ENCODE measurements at places on chromosomes 4 and X.

DNA sequence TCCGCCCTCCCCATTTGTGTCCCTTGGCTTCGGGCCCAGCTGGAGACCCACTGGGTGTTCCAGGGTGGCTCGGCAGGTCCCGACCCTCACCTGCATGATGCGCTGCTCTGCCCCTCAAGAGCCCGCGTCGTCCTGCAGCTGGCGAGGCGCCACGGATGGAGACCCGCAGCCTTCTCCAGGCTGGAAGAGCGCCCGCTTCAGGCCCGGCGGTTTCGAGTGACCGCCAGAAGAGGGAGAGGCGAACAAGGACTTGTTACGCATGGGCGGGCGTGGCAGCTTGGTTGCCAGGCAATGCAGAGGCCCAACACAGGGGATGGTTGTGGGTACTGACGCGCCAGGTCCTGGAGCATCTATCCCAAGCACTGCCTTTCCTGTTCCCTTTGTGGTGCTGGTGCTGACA lies at the start of gene PDCL2:
Gene PDCL2, minus strand, starts transcription at position 232 of the 400 bp plus-strand sequence. Its CDS starts 136 bp downstream, at position 96.
- DNase-seq, result no peak

- no peak for DNase-seq
These were observed 655.6 kb upstream of the GALNTL6 start for GRCh38 chr4:171157462-171158082.

- DNase-seq, result peak; percentile 74
These were observed 436.2 kb downstream of the KCNIP4 start for GRCh38 chr4:21512353-21512752.

DNA sequence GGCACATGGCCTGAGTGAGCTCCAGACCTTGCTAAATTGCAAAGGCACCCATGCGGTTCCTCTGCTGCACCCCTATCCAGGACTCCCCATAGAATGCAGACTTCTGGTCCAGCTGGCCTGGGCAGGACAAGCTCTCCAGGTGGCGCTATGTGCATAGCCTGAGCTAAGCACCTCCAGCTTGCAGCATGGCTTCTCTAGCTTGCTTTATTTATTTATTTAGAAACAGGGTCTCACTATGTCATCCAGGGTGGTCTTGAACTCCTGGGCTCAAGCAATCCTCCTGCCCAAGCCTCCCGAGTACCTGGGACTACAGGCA lies 5.5 kb upstream of the WFS1 start:
- DNase-seq, result peak; percentile 67

DNA sequence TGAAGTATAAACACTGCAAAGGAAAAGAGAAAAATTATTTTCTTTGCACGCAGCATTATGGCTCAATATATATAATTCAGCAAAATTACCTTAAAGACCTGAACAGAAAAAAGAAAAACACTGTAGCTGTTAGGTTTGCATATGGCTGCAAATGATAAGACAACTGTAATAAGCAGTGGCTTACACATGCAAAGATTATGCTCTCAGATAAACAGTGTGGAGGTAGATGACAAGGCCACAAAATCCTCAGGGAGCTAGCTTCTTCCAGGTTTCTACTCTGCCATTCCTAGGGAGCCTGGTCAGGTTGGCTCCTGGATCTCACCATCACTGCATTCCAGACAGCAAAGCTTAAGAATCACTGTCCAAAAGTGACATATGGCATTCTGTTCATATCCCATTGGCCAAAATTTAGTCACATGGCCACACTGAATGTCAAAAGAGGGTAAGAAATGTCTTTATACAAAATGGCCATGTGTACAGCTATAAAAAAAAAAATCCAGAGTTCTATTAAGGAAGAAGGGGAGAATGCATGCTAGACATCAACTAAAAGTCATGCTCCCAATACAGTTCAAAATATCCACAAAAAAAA lies 195.2 kb upstream of the SLC7A11 start:
- DNase-seq, result peak; percentile 11

- DNase-seq, result no peak
These were observed 1858.6 kb upstream of the ADGRL3 start for GRCh38 chr4:59341506-59341905.

GRCh38 chrX:95063554-95063953 lies 1389.5 kb downstream of the FAM133A start:
- no peak for DNase-seq

DNA sequence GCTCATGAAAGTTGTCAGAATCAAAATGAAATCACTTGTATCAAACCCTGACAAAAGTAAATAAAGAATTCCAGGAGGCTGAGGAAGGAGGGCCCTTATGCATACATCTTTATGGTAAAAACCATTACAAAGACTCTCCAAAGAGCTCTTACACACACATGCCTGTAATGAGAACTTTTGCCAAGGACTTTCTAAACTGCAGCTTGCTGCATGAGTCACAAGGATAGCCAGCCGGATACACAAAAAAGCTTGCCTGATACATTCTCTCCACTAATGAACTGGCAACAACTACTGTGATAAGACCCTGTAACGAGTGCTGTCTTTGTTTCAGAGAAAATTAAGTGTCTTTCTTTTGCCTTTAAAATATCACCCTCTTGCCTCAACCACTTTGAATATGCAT lies 618.1 kb downstream of the PPP4R3C start:
- no peak for DNase-seq

- DNase-seq, result no peak
These were observed 81.7 kb downstream of the ALPK1 start for GRCh38 chr4:112378858-112379257.

DNA sequence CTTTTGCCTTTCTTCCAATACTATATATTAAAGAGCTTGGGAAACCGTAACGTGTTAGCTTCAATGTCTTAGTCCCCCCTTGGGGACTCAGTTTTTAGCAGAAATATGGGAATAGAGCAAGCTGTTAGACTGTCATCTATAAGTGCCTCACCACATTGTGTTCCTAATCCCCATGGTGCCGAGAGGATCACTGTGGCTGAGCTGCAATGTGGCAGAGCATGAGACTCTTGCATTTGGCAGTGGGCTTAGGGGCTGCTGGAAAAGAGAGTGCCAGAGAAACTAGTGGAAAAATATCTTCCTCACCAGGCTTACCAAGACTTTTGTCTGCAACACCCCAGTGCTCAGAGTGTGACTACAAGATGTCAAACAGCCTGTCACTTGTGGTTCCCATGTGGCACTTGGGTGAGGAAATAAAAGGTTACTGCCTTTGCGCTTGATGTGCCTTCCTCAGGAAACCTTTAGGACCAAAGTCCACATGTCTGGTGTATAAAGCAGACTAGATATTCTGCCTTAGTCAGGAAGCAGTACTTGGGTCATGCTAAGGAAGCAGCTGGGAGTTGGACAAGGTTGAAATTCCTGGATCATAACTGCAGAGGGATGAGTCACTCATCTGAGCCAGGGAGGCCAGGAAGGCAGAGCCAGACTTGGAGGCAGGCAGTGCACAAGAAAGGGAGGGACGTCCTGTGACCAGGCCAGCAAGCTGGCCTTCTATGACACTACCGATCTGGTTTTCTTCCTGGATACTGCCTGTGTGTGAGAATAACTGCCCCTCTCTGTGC lies 9.7 kb upstream of the MAGEA4 start:
- DNase-seq, result no peak

GRCh38 chrX:44459501-44459900 lies 83.2 kb downstream of the FUNDC1 start:
- no peak for DNase-seq

GRCh38 chrX:134580907-134581306 lies 77.4 kb downstream of the PLAC1 start:
- DNase-seq, result no peak

DNA sequence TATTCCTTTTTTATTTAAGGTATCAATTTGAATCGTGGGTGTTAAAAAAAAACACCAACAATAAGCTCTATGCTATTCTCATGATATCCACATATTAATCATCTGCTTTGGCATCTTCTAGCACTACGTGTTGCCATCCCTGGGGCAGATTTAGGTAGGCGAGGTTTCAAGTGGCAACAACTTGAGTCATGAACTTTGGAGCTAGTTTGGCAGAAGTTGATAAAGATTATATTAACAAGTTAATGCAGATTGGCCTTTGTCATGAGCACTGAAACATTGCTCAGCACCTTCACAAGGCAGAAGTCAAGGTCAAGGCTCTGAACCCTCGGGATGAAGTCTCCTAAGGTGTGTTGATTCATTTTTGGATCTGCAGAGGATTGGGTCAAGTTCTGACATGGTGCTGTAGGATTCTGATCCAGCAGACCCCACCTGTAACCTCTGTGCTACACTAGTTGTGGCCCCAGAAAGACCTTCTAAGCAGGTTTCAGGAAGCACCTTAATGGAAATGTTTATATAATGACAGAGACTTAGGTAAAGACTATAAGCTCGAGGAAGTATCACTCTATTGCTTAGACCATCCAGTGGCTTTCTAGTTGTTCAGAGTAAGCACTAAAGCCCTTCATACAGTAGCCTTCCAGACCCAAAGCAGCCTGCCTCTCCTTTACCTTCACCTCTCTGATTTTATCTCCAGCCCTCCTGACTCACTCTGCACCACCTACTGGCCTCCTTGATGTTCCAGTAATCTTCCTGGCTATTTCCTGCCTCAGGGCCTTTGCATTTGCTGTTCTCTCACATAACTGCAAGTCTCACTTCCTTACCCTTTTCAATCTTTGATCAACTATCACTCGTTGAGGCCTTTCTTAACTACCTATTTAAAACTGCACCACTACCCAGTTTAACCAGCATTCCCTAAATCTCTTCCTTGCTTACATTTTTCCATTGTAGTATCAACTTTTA lies 117.0 kb upstream of the SLC4A4 start:
- DNase-seq, result no peak

- DNase-seq, result no peak
These were observed 338 bp upstream of the KLHL2 start for GRCh38 chr4:165207016-165207430.

DNA sequence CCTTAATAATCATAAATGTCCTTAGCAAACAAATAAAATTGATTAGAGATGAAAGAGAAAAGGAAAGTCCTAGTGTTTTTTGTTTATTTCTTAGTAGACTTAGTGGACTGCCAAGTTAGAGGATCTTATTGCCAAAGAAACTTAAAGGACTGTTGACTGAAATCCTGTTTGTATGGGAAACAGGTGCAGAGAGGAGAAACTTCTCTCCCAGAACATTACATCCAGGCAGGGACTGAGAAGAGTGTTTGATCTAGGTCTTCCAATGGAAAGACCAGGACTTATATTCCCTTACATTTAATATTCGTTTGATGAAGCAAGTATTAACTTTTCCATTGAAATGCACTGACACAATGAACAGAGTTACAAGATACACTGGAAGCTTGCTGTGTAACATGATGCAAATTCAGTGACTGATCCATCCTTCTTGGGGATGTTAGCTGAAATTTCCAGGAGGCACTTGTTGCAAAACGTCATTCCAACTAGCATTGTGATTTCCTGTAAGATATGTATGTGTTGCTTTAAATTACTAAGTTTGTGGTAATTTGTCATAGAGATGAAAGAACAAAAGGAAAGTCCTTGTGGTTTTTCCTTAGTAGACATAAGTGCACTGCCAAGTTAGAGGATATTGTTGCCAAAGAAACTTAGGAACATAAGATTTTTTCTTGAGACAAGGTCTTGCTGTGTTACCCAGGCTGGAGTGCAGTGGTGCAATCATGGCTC lies 505.6 kb downstream of the STIM2 start:
- DNase-seq, result no peak

GRCh38 chr4:38800961-38801450 lies 3.6 kb downstream of the TLR1 start:
- DNase-seq, result no peak

DNA sequence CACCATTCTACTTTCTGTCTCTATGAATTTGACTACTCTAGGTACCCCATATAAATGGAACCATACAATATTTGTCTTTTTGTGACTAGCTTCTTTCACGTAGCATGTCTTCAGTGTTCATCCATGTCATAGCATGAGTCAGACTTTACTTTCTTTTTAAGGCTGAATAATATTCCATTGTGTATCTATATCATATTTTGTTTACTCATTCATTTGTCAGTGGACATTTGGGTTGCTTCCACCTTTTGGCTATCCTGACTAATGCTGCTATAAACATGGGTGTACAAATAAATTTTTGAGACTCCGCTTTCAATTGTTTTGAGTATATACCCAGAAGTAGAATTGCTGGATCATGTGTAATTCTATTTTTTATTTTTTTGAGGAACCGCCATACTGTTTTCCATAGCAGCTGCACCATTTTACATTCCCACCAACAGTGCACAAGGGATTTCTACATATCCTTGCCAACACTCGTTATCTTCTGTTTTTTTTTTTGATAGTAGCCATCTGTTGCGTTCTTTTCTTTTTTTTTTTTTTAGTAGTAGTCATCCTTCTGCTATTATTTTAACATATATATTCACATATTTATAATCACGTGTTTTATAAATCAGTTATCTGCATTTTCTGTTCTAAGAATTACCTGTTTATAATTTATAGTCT lies 158.0 kb upstream of the MED14 start:
- no peak for DNase-seq

DNA sequence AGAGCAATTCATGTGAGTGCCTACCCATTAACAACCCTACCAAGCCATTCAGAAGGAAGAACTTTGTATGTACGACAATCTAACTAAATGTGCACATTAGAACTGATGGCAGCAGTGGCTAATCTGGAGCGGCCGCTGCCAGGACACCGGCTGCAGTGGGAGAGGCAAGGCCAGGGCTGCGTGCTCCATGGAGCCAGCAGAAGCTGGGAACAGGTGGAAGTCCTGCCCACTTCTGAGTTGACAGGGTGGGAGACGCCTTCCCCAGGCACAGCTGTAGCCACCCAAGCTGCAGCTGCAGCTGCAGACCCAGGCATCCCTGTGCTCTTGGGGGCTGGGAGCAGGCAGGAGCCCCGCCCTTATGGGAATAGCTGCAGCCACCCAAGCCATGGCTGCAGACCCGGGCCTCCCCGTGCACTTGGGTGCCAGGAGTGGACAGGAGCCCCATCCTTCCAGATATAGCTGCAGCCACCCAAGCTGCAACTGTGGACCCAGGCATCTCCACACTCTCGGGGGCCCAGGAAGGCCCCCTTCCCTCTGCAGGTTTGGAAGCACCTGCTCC lies 79.1 kb upstream of the DDX60 start:
- no peak for DNase-seq

DNA sequence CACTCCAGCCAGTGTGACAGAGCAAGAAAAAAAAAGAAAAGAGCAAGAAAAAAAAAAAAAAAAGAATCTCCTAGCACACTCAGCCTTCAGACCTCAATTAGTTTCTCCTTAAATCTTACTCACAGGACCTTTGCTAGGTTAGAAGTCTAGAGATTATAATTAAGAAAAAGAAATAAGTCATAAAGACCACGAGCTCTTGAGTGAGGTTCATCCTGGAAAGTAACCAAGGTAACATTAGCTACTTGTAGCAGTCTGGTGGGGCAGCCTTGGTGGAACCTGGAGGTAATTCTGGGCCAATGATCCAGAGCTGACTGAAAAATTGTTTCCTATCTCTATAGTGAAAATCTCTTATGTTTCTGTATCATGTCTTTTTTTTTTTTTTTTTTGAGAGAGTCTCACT lies 21.2 kb upstream of the DDX3X start:
- DNase-seq, result no peak

DNA sequence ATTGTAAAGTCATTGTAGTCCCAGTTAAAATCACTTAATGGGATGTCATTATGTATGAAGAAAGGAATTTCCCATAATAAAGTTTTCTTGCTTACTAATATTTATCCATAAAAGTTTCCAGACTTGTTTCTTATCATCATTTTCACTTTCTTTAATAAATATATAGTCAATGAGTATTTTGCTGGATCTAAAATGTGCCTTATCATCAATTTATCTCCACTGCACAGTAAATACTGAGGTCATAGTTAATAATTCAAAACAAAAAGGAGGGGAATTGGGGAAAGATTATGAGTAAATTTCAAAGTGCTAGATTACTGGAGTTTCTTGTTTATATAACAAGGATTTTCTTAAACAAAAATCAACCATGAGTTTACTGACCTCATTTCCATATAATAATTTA lies 279.5 kb upstream of the DKK2 start:
- no peak for DNase-seq

GRCh38 chr4:3868211-3869173 lies 102.3 kb downstream of the ADRA2C start:
- peak; percentile 70 for DNase-seq

Measured in hematopoietic multipotent progenitor cell treated with erythropoietin and hydrocortisone succinate and interleukin-3 and kit ligand, for 4 days (in vitro differentiated cells).